K562 (cell line): ENCODE measurements at places on chromosomes 6 and 20. TPM values are rescaled to one million over a fixed set of nuclear protein-coding genes. Genes with fewer than 3 reads are reported as not detected.

GRCh38 chr6:169994739-169995138 lies 243.3 kb downstream of the ERMARD start:
- no peak overlapping the region for H3K27ac ChIP-seq
- no peak overlapping the region for H3K4me3 ChIP-seq
- H3K27me3 ChIP-seq: peaks cover 14% of the 10 kb centered on the region; the same call in 2 of the 3 replicates
- H3K36me3 ChIP-seq: no peaks in the 10 kb centered on the region
- H3K4me1 ChIP-seq: no peaks in the 10 kb centered on the region

DNA sequence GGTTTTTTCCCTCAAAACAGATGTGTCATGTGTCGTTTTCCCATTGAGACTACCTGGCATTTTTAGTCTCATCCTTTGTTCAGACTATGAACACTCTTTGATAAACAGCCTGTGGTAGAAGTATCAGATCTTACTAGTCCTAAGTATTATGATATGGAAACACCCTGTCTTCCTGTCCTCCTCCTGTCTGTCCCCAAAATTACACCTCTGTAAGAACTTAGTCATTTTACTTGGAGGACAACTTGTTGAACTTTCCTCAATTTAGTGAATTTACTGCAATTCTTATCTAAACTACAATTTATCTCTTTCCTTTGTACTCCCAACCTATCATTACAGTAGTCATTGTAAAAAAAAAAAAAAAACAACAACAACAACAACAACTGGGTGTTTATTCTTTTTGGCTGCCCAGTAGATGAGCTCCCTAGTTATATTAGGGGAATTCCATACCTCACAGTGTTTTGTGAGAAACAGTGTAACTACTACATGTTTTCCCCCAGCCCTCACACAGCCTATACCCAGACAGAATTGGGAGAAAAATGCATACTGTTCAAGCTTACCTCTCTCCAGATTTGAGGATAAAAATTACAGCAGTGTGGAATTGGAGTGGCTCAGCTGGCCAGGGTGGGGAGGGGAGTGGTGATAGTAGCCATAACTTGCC lies 18.5 kb upstream of the ERVFRD-1 start:
- H3K27me3 ChIP-seq: no peaks in the 10 kb centered on the region
- H3K36me3 ChIP-seq: peaks cover 11% of the 10 kb centered on the region
- DNase-seq: no peak

GRCh38 chr6:13295576-13295975 lies 32.8 kb downstream of the TBC1D7 start:
- H3K4me1 ChIP-seq: peaks cover 4% of the 10 kb centered on the region; the same call in 1 of the 2 replicates
- no peak overlapping the region for H3K27ac ChIP-seq
- peaks cover 36% of the 10 kb centered on the region; the same call in 2 of the 3 replicates for H3K36me3 ChIP-seq
- no peak overlapping the region for H3K4me3 ChIP-seq

DNA sequence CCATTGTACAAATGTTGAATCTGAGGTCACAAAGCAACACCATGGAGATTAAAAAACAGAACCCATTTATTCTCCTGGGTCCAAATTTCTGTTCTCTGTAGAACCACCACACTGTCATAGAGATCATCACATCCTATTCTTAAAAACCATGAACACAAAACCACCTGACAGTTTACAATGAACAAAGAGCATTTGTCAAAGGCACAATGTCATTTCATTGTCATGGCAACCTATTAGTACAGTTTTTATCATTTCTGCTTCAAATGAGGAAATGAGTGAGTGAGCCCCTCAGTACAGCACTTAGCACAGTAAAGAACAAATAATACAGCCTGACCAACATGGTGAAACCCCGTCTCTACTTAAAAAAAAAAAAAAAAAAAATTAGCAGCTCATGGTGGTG lies 23.1 kb upstream of the LAMP5 start:
- H3K36me3 ChIP-seq: no peaks in the 10 kb centered on the region
- no peaks in the 10 kb centered on the region for H3K4me1 ChIP-seq
- no peak for DNase-seq
- no peak overlapping the region for H3K27ac ChIP-seq
- no peak overlapping the region for H3K4me3 ChIP-seq

GRCh38 chr6:149031859-149032598 lies 285.2 kb downstream of the UST start:
- peaks cover 28% of the 10 kb centered on the region for H3K27me3 ChIP-seq
- no peak overlapping the region for H3K27ac ChIP-seq
- H3K36me3 ChIP-seq: no peaks in the 10 kb centered on the region
- H3K4me1 ChIP-seq: 0 out of 2 replicates have a peak, but pooled peaks cover 3% of the 10 kb centered on the region
- no peak overlapping the region for H3K4me3 ChIP-seq
- DNase-seq: no peak

DNA sequence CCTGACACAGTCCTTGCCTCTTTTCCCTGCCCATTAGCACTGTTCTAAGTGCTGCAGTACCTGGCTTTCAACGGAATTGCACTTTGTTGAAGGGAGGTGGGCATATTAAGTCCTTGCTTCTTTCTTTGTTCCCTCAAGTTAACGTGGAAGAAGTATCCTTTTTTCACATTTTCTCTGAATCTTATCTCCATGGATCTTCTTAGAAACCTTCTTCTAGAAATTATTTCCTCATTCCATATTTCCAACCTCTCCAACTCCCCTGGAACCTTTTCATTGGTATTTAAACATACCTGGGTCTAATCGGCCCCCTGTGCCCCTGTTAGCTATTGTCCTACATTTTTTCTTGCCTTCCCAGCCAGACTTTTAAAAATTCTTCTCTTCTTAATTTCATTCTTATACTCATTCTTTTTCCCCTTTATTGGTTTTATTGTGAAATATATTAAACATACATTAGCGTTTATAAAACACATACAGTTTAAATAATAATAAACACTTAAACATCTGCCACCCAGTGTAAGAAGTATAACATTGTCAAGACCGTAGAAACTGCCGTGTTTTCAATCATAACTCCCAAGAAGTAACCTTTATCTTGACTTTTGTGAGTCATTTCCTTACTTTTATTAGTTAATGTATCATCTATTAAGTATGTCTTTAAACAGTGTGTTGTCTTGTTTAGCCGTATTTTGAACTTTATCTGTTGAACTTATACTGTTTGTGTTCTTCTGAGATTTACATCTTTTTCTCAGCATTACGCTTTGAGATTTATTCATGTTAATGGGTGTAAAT lies 118.2 kb downstream of the CDKAL1 start:
- no peak overlapping the region for H3K4me3 ChIP-seq
- H3K27me3 ChIP-seq: no peaks in the 10 kb centered on the region
- H3K4me1 ChIP-seq: peaks cover 14% of the 10 kb centered on the region
- peak overlapping the region; percentile 20; the same call in 2 of the 3 replicates for H3K27ac ChIP-seq
- no peak for DNase-seq

DNA sequence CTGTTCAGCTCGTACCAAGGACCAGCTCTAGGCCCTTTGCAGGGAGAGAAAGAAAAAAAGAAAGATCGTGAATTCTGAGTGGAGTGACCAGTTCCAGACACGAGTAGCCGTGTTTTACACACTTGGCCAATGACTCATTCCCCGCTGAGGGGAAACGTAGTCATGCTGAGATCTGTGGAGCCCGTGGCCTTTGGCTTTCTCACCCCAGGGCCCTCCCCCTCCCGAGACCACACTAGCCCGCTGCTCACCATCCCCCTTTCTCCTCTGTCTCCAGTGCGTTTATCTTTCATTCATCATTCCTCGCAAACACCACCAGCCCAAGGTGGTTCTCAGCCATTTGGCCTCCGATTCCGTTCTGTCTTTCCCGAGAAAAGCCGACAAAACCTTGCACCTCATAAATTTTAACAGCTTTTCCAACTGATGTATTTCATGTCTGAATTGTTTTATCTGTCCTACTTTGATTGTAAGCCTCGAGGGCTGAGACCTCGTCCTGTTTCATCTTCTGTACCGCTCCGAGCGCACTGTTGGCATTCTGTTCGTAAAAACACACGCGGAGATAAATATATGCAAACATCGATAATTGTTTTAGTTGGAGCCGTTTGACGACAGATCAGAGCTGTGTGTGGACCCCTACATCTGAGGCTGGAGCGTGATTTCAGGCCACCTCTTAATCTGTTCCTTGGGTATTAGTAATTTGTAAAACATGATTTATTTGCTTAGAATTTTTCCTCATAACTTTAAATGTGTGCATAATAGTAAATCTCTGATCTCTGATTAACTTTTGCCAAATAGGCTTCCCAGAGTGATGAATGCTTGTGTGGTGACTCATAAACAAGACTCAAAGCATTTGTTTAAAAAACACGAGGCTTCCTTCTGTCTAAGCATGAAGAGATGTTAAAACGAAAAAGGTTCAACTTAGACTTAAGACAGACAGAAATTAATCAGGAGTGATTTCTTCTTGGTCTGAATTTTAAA lies 336.6 kb downstream of the CDH4 start:
- no peak for DNase-seq
- no peak overlapping the region for H3K27ac ChIP-seq
- 0 out of 3 replicates have a peak, but pooled peaks cover 3% of the 10 kb centered on the region for H3K27me3 ChIP-seq
- no peaks in the 10 kb centered on the region for H3K36me3 ChIP-seq
- no peaks in the 10 kb centered on the region for H3K4me1 ChIP-seq

GRCh38 chr20:2911200-2911599 lies 37.9 kb downstream of the PTPRA start:
- H3K27me3 ChIP-seq: no peaks in the 10 kb centered on the region
- H3K27ac ChIP-seq: no peak overlapping the region
- no peak overlapping the region for H3K4me3 ChIP-seq
- no peak for DNase-seq
- H3K36me3 ChIP-seq: no peaks in the 10 kb centered on the region
- H3K4me1 ChIP-seq: no peaks in the 10 kb centered on the region

The GGT7 gene
- total RNA-seq: 16.4 and 18.3 TPM in 2 replicates

The TMEM181 gene
- 17.3 and 19.2 TPM in 2 replicates for total RNA-seq
